MM.1S (cell line): ENCODE measurements at places on chromosomes 2 and 18.

DNA sequence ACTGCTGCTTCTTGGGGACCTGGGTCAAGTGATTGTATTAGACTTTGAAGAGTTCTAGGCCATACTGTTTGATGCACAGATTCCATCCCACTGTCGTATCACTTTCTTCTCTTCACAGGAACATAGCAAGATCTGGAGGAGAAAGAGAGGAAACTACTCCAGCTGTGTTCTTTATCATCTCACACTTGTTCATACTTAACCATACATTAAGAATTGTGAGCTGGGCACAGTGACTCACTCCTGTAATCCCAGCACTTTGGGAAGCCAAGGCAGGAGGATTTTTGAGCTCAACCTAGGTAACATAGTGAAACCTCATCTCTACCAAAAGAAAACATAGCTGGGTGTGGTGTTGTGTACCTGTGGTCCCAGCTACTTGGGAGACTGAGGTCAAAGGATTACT lies 111.7 kb downstream of the PARD3B start:
- DNase-seq: no peak

DNA sequence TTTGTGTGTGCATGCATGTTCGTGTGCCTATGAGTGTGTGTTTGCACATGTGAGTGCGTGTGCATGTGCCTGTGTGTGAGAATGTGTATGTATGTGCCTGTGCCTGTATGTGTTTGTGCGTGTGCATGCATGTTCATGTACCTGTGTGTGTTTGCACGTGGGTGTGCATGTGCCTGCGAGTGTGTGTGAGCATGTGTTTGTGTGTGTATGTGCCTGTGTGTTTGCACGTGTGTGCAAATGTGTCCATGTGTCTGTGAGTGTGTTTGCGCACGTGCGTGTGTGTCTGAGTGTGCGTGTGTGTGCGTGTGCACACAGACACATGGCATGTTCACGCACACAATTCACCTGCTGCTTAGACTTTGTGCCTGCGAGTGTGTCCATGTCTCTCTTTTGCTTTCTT lies 853.5 kb upstream of the SALL3 start:
- no peak for DNase-seq

GRCh38 chr2:98137196-98137595 lies 50.2 kb downstream of the VWA3B start:
- no peak for DNase-seq

DNA sequence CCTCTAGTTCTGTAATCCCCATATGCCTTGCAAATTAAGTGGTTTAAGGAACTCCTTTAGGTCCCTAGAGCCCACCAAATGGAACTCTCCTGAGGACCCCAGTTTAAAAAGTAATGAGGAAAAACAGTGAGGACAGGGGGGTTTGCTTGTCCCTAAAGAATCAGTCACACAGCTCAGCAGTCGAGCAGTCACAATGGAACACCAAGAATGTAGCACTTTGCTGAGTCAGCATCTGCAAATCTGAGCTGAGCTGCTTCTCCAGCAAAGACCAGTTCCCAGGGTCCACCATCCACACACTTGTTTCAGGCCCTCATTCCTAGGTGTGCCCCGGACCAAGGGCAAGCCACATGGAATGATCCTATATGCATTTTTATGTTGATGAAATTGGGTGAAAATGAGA lies 46.2 kb upstream of the NEDD4L start:
- DNase-seq: no peak

DNA sequence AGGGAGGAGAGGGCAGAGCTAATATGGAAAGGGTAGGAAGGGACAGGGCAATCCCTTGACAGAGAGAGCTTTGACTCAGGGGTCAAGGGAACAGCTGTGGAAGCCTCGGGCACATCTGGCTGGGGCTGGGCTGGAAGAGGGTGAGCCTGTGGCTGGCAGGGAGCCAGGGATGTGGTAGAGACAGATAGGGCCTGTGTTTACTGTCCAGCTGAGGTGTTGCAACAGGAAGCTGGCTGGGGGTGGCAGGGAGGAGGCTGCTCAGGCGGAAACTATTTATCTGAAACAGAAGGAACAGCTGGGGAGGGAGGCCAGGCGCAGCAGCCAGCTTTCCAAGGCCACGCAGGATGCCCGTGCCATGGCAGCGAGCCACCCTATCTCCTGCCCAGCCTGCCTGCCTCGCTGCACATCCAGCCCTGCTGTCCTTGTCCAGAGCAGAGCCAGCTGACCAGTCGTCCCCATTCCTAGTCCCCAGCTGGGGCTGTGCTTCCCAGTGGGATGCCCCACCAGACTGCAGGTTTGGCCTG lies 264.7 kb downstream of the CYP26B1 start:
- peak; percentile 14 for DNase-seq

DNA sequence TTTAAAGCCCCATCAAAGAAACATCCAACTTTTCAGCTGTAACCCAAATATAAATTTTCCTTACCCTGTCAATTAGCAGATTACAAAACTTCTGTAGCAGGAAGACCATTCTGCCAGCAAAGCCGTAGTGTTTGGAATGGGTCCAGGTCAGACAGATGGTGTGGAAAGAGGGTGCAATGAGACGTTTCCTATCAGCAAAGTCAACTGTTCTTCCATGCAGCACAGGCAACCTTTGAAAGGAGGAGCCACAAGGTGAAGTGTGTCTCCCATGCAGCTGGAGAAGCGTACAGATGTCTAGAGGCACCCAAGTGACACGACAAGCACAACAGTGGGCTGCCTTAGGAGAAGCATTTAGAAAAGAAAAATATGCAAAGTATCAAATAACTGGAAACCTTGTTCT lies 83.7 kb downstream of the SP3 start:
- no peak for DNase-seq

- no peak for DNase-seq
These were observed 395.3 kb downstream of the TSN start for GRCh38 chr2:122150524-122151280.

DNA sequence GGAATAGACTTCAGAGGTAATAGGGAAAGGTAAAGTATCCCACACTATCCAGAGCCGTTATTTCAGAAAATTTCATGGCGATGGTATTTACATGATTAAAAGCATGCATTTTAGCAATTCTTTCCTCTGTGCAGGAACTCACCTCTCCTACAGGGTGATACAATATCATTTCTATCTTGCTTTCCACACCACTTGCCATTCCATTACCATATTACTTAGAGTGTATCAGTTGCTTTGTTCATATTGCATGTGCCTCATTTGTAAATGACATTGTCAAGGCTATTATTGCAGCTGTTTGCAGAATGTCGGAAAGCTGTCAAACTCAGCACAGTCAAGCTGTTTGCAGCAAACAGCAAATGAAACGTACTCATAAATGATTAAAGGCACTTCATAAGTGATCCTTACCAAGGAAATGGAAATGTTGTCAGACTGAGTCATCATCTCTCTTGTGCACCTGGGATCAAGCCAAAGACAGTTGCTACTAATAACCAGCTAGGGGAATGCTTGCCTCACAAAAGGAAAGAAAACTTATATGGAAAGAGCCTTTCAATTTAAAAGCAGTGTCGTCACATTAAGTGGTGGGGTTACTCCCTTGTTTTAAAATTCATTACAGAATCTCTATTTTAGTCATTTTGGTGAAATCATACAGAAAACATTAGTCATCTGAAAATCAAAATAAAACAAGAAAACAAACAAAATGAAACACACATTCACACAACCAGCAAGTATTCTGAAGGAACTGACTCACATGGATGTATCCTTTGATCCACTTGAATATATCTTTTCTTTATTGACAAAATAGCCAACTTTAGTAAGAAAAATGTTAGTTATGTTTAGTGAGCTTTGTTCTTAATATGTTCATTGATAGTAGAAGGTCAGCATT lies 1064.1 kb upstream of the CNTNAP5 start:
- no peak for DNase-seq

DNA sequence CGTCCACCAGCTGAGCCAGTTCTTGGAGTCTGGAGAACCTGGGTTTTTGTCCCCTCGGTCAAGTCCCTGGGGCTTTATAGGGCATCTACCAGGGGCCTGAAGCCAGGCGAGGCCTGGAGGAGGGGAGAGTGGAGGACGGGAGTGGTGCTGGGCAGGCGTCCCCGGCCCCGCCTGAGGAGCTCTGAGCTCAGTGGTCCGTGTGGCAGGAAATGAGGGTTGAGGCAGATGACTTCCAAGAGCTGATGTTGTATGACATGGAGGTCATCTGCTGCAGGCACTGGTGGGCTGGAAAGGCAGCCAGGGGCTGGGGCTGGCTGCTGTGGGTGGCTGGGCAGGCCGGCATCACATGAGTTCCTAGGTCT lies 118.5 kb upstream of the HS6ST1 start:
- DNase-seq: no peak

GRCh38 chr18:23283916-23284430 lies 148.7 kb downstream of the CABLES1 start:
- no peak for DNase-seq

- no peak for DNase-seq
These were observed 2.0 kb downstream of the ANKRD44 start for GRCh38 chr2:197308585-197308984.

GRCh38 chr2:72012886-72013574 lies 134.6 kb downstream of the CYP26B1 start:
- DNase-seq: no peak

- DNase-seq: peak; percentile 48
These were observed 479.3 kb downstream of the CPS1 start for GRCh38 chr2:211035548-211036185.

DNA sequence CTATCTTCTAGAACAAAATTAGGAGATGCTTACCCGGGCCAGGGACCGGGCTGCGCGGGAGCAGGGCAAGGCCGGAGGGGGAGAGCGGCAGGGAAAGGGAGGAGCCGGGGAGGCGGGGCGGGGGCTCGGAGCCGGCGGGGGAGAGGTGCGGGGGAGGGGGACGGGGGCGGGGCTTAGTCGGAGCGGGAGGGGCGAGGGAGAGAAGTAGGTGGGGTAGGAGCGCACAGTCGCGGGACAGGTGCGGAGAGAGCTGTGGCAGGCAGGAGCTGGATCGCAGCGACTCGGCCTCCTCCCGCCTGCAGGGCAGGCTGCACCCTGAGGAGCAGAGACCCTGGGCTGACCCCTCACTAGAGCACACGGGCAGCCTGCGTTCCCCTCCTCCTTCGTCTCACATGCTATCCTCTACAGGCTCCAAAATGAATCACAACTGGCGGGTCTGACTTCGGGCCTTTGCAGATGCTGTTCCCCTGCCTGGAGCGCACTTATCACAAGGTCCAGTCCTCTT lies 290.3 kb downstream of the CELF4 start:
- no peak for DNase-seq

DNA sequence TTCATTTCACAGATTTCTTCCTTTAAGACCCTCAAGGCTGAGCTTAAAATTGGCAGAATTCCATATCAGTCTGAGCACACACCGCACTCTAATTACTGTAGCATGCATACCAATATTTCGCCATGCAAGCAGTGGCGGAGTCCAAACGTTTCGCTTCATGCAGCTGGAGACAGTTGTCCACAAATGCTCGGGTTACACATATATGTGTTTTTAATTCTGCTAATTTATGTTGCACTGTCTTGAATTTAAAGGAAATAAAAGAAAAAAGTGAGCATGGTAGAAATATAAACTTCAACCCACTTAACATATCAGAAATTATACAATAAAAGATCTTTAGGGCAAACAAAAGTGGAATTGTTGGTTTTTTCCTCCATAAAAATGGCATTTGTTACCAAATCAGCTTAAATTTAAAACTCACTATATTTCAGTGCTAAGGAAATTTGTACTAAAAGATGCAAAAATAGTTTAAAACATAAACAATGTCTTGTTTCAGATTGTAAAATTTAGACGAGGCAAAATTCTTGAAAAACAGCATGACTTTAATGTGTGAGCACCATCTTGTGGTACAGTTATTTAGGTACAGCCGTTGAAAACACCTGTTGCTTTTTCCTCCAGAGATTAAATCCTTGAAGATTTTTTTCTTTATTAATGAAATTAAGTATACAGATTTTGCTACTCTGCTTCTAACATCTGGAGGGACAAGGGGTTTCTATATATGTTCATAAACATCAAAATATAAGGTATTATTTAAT lies 24.1 kb upstream of the KANSL1L start:
- DNase-seq: peak; percentile 66

DNA sequence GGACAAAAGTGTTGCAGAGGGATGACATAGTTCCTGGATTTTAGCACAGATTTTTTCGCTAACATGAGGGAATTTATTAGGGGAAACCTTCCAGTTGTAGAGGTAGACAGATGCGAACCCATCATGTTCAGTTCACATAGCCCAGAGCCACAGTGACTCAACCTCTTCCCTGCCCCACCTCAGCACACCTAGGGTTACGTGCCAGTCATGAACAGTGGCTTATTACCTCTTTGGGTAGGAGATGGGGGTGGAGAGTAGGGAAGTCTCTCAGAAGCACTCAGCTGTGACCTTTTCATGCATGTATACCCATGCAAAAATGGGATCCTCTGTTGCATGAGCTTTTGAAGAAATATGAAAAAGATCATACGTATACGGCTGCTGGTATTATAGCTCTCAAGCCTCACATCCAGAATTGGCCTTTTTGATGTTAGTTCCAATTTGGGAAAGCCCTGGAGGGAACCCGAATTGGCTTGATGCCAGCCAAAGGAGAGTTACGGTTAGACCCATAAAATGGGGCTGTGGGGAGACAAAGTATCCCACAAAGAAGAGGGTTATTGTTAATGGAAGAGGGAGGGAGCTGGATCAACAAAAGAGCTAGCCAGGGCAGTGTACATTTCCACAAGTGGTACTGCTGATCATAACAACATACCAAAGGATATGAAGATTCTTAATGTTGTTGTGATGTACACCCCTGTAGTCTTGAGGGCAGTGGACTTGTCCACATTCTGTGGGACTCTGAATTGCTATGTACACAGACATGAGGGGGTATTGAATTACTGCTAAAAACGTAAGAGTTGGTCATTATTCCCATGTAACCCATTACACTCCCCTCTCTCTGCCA lies 4.9 kb downstream of the TANC1 start:
- no peak for DNase-seq

DNA sequence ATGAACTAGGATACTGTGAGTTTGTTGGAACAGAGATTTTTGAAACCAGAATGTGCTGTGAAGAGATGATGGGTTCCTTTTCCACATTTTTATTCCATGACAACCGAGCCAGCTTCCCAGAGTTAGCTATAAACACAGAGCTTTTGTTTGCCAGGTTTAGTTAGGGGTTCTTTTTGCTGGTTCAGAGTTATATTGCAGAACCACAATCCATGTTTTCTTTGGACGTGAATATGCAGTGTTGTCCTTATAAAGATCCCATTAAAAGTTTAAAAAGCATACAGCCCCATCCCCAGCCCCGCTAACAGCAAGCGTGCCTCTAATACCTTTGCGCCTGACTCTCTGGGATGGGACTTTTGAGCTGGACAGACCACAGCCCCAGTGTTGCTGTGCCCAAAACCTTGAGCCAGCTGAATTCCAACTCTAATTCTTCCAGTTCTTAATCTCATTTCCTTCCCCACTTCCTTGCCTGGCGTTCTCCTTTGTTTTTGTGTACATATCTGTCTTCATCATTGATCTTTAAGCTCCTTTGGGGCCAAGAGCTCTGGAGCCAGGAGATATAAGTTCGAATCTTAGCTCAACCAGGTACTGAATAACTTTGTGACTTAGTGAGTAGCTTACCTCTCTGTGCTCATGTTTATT lies 72.3 kb downstream of the SPATS2L start:
- DNase-seq: no peak

DNA sequence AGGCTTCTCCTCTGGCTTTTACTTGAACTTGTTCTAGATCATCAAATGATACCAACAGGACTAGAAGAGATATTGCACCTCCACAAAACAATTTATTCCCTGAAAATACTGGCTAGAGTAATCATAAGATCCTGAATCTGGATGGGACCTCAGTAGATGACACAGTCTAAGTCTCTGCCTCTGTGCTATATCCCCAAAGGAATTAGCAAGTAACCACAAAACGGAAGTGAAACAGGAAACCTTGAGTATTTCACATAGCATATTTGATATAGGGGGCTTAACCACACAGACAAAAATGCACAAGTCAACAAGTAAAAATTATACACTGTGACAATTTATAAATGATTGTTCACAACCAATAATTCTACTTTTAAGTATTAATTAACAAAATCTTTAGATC lies 456.9 kb upstream of the TNP1 start:
- peak; percentile 65 for DNase-seq
